NCI-H69 (cell line): ENCODE measurements at places on chromosomes 13 and 19.

DNA sequence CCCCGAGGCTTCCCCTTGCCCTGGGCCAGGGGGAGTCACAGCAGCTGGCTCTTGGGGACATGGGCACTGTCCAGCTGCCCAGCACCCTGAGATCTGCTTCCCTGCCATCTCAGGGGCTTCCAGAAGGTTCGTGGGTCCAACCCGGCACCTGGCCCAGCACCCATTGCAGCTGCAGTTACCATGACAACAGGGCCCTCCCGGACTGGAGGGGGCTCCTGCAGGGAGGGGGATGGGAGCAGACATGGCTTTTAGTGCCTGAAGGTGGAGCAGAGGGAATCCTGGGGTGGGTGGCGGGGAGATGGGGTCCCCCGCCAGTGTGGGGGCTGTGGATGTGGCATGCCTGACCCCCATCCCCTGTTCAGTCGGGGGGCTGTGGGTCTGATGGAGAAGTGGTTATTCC, 14.7 kb downstream of the PIN1 start:
- DNase-seq, result no peak

- DNase-seq, result no peak
These were observed 1229.3 kb upstream of the SLC10A2 start for GRCh38 chr13:104295537-104295936.

DNA sequence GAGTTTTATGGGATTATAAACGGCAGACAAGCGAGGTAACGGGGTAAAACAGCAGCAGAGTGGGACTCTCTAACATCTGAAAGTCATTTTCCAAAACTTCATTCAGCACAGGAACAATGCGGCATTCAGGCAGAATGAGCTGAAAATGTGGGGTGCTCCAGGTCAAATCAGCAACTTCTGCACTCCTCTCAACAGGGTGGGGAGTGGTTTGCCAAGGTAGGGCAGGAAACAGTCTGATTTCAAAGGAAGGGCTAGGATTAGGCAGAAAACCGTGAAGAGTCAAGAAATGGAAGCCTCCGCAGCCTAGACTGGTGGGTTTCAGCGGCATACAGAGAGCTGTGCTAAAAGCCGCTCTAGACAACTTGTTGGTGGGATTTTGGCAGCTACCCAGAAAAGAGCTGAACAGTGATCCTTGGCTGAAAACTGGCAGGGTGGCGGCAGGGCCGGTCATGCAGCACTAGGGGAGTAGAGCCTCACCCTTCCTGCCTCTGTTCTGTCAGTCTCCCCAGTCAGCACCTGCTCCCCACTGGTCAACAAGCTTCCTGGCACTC, 154.2 kb upstream of the KLF12 start:
- DNase-seq, result peak; percentile 78

DNA sequence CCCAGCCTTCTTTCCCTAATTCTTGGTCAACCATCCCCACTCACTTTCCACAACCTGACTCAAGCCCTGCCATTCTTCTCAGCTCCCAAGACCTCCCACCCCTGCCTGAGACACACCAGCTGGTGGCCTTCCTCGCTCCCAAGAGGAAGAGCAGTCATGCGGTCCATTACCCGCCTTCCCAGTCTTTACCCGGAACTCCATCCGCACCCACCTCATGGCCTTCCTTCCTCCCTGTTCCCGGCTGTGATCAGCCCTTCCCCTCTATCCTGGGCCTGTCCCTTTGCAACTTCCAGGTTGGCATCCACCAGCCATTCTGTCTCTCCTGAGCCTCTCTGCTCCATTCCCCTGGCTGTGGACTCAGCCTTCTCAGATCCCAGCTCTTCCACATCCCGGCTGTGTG, 18.6 kb upstream of the INSR start:
- DNase-seq, result no peak

DNA sequence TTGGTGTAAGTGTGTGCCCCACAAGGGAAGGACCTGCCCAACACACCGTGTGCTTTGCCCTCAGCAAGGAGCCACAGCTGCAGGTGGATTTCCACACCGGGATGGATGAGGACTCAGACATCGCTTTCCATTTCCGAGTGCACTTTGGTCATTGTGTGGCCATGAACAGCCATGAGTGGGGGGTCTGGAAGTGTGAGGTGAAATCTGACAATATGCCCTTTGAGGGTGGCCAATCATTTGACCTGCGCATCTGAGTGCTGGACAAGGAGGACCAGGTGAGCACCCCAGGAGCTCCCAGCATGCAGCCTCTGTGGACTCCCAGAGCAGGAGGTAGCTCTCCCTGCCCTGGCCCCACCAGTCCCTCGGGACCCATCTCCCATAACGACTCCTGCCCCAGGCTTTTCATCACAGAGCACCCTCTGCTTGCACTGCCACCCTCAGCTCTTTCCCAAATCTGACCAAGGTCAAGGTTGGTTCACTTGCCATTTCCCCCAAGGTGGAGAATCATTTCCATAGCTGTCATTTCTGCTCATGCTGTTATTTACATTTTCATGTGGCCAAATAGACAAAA, 13.2 kb upstream of the EID2 start:
- DNase-seq, result peak; percentile 36

GRCh38 chr19:33763633-33764371, 32.9 kb upstream of the KCTD15 start:
- DNase-seq, result peak; percentile 9

DNA sequence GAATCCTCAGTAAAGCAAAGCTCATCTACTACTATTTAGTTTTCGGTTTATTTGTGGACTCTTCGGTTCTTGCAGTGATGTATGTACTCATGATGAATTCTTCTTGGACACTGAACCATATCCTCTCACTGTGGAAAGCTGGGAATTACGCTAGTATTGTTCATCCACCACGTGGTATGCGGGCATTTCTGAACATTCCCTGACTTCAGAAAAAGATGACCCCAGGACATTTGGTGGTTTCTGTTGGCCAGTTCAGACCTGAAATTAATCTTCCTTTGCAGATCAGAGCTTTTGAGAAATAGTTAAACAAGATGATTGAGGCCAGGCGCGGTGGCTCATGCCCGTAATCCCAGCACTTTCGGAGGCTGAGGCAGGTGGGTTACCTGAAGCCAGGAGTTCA, 25.3 kb upstream of the FBN3 start:
- no peak for DNase-seq

GRCh38 chr19:34686455-34686854, 9.0 kb downstream of the ZNF302 start:
- DNase-seq, result no peak

DNA sequence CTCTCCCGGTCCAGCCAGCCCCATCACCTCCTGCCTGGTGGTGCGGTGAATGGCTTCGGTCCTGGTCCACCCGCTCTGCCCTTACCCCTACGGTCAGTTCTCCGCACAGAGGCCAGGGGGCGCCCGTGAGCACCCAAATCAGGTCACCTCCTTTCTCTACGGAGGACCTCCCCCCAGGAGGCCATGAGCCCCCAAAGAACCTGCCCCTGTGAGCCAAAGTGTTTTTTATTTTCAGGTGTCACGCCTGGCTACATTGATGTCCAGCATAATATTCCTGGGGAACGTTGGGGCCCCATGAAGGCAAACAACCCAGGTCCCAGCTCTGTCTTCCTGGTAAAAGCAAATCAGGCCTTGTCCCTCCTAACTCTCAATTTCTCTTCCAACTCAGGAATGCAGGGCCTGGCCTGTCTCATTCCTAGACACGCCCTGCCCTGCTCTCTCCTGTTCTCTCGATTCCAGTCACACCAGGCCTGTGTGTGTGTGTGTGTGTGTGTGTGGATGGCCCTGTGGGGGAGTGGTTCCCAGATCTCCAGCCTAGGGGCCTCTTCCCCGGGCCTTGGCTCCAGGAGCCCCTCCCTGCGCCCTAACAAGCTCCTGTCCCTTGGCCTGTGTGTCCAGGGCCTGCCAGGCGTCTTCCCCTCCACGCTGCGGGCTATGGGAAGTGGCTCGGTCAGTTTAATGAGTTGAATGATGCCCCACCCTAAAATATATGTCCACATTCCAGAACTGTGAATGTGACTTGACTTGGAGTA, 9.7 kb upstream of the GIPC1 start:
- DNase-seq, result peak; percentile 66

GRCh38 chr13:78372581-78372980, 230.8 kb downstream of the POU4F1 start:
- no peak for DNase-seq

- DNase-seq, result no peak
These were observed 19.4 kb downstream of the DYRK1B start for GRCh38 chr19:39814595-39814994.

DNA sequence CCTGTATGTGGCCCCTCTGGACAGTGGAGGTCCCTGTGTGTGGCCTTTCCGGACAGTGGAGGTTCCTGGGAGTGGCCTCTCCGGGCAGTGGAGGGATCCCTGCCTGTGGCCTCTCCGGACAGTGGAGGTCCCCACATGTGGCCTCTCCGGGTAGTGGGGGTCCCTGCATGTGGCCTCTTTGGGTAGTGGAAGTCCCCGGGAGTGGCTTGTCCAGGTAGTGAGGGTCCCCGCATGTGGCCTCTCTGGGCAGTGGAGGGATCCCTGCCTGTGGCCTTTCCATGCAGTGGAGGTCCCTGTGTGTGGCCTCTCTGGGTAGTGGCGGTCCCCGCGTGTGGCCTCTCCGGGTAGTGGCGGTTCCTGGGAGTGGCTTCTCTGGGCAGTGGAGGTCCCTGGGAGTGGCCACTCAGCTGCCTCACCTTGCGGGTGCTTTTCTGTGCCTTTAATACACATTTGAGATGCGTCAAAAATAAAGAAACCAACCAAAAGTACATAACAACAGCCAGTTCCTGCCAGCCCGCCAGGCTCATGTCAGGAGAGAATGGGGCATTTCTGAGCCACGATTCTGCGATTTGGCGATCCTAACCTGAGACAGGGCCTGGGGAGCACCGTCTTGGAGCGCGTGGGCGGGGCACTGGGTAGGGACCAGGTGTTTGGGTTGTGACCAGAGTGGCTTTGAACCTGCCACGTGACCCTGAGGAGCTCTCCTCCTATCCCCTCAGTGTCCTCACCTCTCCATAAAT, 194.7 kb downstream of the ZNF536 start:
- DNase-seq, result no peak

- DNase-seq, result no peak
These were observed 82.8 kb upstream of the ARGLU1 start for GRCh38 chr13:106650690-106651205.

GRCh38 chr19:20423381-20424197, 142.0 kb downstream of the ZNF737 start:
- no peak for DNase-seq

DNA sequence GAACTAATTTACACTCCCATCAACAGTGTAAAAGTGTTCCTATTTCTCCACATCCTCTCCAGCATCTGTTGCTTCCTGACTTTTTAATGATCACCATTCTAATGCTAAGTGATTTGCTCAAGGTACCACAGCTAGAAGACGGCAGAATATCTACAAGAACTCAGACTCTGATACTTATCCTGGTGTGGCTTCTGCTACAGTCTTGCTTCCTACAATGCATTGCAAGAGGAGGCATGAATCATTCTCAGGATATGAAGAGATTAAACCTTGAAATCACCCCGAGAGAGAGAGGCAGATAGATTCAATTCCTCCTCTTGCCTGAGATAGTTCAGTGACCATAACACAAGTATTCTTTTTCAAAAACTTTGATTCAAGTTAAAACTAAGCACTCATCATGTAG, 306.4 kb downstream of the TBC1D4 start:
- DNase-seq, result no peak

GRCh38 chr19:44697670-44698034, 1.3 kb upstream of the CEACAM16 start:
- DNase-seq, result no peak

DNA sequence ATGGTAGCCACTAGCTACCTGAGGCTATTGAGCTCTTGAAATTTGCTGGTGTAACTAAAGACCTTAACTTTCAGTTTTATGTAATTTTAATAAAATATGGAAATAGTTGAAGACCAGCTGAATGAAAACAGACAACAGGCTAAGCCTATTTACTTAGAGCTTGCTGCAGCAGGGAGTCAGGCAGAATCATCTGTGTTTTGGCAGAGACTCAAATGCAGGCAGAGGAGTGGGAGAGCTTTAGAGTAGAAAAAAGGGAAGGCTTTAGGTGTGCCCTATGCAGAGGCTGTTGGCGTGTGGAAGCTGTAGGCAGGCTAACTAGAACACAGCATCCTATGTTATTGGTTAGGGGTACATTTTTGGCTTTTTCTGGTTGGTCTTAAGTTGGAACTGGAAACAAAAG, 304.9 kb upstream of the NBEA start:
- peak; percentile 47 for DNase-seq

DNA sequence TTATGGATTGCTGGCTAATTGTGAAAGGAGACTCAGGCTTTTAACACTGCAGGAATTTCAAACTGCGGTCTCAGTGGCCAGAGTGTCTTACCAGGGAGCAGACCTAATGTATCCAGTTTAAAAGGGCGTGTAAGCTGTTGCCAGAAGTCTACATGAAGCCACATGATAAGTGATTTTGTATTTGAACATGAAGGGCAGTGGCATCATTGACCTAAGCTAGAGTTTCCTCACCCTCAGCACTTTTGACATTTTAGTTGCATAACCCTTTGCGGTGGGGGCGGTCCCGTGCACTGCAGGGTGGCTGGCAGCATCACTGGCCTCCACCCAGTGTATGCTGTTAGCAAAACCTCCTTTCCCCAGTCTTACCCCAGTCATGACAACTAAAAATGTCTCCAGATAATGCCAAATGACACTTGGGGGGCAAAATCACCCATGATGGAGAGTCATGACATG, 23.7 kb upstream of the GPR18 start:
- DNase-seq, result no peak

DNA sequence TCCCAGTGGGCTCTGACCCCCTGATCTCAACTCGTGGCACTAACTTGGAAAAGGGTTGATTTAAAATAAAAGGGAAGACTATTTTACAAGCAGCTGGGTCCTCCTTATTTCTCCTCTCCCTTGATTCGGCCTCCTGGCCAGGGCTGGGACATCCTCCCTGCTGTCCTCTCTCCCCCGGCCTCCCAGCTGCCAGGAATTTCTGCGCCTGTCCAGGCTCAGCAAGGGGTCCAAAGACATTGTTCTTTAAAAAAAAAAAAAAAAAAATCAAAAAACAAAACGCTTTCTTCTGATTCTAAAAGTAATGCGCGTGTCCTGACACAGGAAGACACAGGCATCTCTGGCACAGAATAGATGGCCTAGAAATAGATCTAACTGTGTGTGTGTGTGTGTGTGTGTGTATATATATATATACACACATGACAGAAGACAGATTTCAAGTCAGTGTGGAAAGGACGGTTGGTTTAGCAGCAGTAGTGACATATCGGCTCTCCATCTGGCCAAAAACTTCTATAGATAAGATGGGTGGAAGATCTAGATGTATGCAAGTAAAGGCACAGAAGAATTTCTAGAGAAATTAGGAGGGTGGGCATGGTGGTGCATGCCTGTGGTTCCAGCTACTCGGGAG, 12.3 kb upstream of the LENG8 start:
- DNase-seq, result no peak

DNA sequence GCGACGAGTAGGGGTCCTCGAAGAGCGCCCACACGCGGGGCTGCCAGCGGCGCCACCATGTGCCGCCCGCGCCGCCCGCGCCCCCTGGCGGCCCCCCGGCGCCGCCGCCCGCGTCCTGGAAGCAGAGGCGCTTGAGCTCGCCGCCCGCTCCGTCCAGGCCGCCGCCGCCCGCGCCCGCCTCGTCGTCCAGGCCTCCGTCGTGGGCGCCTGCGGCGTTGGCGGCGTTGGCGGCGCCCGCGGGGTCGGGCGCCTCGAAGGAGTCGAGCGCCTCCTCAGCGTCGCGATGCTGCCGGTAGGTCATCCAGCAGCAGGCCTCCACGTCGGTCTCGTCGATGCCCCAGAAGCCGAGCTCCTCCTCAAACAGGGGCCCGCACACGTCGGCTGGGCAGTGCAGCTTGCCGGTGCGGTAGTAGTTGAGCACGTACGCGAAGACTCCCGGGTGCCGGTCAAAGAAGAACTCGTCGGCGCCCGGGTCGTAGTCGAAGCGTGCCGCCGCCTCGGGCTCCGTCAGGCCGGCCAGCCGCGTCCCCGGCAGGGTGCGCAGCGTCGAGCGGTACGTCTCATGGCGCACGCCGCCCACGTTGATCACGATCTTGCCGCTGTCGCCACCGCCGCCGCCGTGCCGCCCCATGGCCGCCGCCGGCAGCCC, 829 bp downstream of the KCNC3 start:
- DNase-seq, result peak; percentile 52
